Pancreas (tissue), 10 donors: ENCODE measurements at places on chromosomes 12 and 14.

DNA sequence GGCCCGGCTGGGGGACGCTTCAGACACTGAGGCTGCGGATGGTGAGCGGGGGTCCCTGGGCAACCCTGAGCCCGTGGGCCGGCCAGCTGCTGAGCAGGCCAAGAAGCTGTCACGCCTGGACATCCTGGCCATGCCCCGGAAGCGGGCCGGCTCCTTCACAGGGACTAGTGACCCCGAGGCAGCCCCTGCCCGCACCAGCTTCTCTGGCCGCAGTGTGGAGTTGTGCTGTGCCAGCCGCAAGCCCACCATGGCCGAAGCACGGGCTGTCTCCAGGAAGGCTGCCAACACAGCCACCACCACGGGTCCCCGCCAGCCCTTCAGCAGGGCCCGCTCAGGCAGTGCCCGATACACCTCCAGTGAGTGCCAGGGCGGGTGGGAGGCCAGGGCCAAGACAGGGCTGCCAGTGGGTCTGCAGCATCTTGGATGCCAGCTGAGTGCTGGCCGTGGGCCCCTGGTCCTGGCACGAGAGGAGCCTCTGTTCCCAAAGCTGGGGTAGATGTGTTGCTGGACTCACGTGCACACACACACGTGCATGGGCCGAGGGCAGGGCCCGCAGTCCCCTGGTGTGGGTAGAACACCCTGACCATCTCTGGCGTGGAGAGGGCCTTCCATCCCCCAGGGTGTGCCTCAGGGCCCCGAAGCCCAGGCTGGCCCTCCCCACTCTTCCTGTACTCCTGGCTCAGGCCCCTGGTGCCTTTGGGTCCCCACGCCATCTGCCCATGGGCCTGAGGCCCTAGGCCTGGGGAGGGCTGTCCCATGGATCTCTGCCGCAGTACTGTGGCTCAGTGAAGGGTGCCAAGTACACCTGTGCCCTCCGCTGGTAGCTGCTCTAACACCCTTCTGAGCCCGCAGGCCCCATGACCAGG, 22.8 kb downstream of the CEP170B start:
- no peak overlapping the region for H3K4me3 ChIP-seq
- DNase-seq, result peak; percentile 54
- no peaks in the 10 kb centered on the region for H3K27me3 ChIP-seq
- H3K36me3 ChIP-seq, result peaks cover 5% of the 10 kb centered on the region

GRCh38 chr12:22406627-22407026, 72.1 kb upstream of the ST8SIA1 start:
- H3K27ac ChIP-seq, result no peak overlapping the region
- no peak for DNase-seq
- no peaks in the 10 kb centered on the region for H3K36me3 ChIP-seq
- H3K27me3 ChIP-seq, result no peaks in the 10 kb centered on the region
- H3K4me1 ChIP-seq, result peaks cover 9% of the 10 kb centered on the region

DNA sequence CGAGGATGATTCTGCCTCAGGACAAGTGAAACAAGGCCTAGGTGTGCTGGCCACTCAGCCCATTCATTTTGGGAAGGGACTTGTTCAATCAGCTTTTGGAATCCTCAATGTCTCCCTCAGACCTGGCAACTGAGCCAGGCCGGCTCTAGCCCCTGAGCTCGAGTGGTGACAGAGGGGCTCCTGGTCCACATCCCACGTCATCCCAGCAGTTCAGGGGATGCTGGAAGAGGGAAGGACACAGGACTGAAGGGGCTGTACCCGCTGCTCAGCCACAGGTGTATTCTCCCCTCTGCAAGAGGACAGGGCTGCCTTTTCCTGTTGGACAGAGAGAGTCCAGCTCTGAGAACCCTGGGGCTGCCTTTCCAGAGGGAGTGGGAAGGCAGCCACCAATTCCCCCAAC, 244.6 kb upstream of the SFSWAP start:
- no peak overlapping the region for H3K4me3 ChIP-seq
- H3K4me1 ChIP-seq, result no peaks in the 10 kb centered on the region
- H3K27me3 ChIP-seq, result no peaks in the 10 kb centered on the region
- no peak overlapping the region for H3K27ac ChIP-seq
- no peaks in the 10 kb centered on the region for H3K36me3 ChIP-seq

GRCh38 chr14:79578470-79578869, 632.8 kb downstream of the DIO2 start:
- H3K4me3 ChIP-seq, result no peak overlapping the region
- H3K27me3 ChIP-seq, result no peaks in the 10 kb centered on the region
- H3K4me1 ChIP-seq, result no peaks in the 10 kb centered on the region

DNA sequence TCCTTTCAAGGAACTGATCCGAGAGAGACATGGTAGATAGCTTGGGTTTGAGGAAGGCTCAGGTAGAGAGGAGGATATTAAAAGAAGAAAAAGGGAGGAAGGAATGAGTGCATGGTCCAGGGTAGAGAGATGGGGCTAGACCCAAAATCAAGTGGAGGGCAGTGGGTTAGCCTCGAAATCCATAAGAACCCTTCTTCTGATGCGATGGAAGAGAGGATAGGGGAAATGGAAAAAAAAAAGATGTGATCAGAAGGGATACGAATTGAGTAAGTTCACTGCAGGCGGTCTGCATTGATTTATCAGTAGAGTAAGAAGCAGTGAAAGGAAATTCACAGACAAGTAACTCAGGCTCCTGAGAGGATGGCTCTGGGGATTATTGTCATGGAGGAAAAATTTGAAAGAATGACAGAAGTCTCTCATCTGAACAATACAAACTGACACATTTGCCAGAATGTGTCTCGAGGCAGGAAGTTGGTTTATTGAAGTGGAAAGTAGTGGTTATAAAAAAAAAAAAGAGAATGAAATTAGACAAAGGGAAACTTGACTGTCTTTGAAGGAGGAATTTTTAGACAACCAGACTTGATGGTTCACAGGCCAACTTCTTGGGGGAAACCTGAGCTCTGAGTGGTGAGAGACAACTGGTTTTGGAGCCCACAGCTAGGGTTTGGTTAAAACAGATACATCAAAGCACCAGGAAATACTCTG, 10.2 kb downstream of the PPFIBP1 start:
- DNase-seq, result no peak
- peaks cover 6% of the 10 kb centered on the region for H3K4me1 ChIP-seq
- H3K27ac ChIP-seq, result no peak overlapping the region
- H3K36me3 ChIP-seq, result no peaks in the 10 kb centered on the region
- H3K27me3 ChIP-seq, result no peaks in the 10 kb centered on the region
- no peak overlapping the region for H3K4me3 ChIP-seq

DNA sequence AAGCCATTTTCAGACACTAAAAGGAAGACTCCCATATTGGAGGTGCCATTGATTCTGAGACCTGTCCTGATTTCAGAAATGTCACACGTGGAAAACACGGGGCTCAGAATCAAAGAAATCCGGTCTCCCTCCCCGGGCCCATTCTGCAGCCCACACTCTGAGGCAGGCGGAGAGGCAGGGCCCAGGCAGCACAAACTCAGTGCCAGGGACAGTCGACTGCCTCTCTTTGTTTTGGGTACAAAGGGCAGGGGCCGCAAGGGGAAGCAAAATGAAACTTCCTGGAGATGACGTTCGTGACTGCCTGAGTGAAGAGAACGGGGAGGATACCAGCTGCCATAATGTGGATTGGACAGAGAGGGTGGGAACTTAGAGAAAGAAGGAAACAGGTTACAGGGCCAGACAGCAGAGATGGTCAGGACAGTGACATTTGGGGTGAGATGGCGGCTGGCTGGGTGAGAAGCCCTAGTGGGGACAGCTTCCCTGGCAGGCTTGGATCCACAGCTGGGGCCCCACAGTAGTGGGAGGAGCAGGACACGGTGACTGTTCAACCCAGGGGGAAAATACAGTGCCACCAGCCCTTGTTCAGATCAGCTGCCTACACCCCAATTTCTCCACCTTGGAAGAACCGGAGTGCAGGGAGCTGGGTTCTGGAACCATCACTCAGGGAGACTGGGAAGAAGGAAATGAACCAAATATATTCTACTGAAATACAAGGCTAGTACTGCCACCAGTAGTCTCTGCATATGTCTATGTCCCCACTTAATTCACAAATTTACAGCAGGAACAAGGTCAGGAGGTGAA, 8.1 kb downstream of the GAPDH start:
- H3K4me1 ChIP-seq, result no peaks in the 10 kb centered on the region
- no peaks in the 10 kb centered on the region for H3K27me3 ChIP-seq
- no peaks in the 10 kb centered on the region for H3K36me3 ChIP-seq
- H3K4me3 ChIP-seq, result no peak overlapping the region
- H3K27ac ChIP-seq, result no peak overlapping the region

- no peak for DNase-seq
- no peak overlapping the region for H3K27ac ChIP-seq
- H3K4me3 ChIP-seq, result no peak overlapping the region
Observed at GRCh38 chr12:44389038-44389437, 487.1 kb downstream of the NELL2 start.

DNA sequence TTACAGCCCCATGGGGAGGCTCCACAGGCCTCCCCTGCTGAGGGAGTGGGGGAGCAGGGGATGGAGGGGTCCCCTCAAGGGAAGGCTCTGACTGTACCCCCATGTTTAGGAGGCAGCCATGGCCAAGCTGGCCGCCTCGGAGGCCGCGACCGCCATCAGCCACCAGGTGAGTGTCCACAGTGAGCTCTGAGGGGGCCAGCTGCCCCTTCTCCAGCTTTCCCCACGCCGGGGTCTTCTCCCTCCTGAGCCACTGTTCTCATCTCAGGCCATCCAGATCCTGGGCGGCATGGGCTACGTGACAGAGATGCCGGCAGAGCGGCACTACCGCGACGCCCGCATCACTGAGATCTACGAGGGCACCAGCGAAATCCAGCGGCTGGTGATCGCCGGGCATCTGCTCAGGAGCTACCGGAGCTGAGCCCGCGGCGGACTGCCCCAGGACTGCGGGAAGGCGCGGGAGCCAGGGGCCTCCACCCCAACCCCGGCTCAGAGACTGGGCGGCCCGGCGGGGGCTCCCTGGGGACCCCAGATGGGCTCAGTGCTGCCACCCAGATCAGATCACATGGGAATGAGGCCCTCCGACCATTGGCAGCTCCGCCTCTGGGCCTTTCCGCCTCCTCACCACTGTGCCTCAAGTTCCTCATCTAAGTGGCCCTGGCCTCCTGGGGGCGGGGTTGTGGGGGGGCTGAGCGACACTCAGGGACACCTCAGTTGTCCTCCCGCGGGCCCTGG, 13.6 kb downstream of the ACADS start:
- H3K27ac ChIP-seq, result no peak overlapping the region
- H3K27me3 ChIP-seq, result no peaks in the 10 kb centered on the region
- H3K4me3 ChIP-seq, result no peak overlapping the region
- no peaks in the 10 kb centered on the region for H3K36me3 ChIP-seq
- no peaks in the 10 kb centered on the region for H3K4me1 ChIP-seq

DNA sequence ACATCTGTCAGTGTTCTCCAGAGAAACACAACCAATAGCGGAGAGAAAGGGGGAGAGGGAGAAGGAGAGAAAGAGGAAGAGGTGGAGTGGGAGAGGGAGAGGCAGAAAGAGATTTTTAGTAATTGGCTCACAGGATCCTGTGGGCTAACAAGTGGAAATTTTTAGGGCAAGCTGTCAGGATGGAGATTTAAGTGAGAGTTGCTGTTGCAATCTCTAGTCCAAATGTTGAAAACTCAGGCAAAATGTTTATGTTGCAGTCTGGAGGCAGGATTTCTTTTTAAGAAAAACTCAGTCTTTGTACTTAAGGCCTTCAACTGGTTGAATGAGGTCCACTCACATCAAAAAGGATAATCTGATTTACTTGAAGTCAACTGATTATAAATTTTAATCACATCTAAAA, 12.5 kb upstream of the GLIPR1L2 start:
- DNase-seq, result no peak
- H3K27me3 ChIP-seq, result no peaks in the 10 kb centered on the region
- no peak overlapping the region for H3K4me3 ChIP-seq
- H3K4me1 ChIP-seq, result no peaks in the 10 kb centered on the region
- H3K36me3 ChIP-seq, result no peaks in the 10 kb centered on the region
- no peak overlapping the region for H3K27ac ChIP-seq

- no peaks in the 10 kb centered on the region for H3K4me1 ChIP-seq
- H3K27ac ChIP-seq, result no peak overlapping the region
- H3K27me3 ChIP-seq, result no peaks in the 10 kb centered on the region
- no peaks in the 10 kb centered on the region for H3K36me3 ChIP-seq
- H3K4me3 ChIP-seq, result no peak overlapping the region
- no peak for DNase-seq
Observed at GRCh38 chr12:99146185-99146584, 501.1 kb downstream of the APAF1 start.

GRCh38 chr12:100964028-100964427, 169.5 kb downstream of the ANO4 start:
- no peak overlapping the region for H3K4me3 ChIP-seq
- no peak overlapping the region for H3K27ac ChIP-seq
- no peaks in the 10 kb centered on the region for H3K36me3 ChIP-seq
- H3K4me1 ChIP-seq, result no peaks in the 10 kb centered on the region

DNA sequence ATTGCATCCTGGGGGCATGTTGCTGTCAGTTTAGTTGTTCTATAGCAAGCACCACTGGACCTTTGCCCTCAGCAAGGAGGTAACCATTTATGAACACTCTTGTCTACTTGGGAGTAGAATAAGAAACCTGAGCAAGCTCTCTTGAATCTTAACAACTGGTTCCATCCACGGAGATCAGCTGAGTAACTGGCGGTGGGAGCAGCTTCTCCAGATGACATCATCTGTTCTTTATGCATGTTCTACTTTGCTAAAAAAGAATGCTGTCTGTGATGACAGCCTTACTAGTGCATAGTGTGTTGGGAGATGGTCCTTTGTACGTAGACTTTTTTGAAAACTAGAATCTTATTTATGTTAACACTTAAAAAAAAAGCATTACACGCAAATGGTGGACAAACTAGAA, 17.7 kb downstream of the SLC4A8 start:
- no peak overlapping the region for H3K4me3 ChIP-seq
- H3K27ac ChIP-seq, result no peak overlapping the region
- no peak for DNase-seq
- H3K4me1 ChIP-seq, result no peaks in the 10 kb centered on the region
- H3K27me3 ChIP-seq, result no peaks in the 10 kb centered on the region

GRCh38 chr14:35213869-35214387, 78.3 kb upstream of the PSMA6 start:
- no peak overlapping the region for H3K27ac ChIP-seq
- DNase-seq, result no peak
- H3K27me3 ChIP-seq, result no peaks in the 10 kb centered on the region
- no peaks in the 10 kb centered on the region for H3K36me3 ChIP-seq
- peaks cover 6% of the 10 kb centered on the region for H3K4me1 ChIP-seq

- H3K4me3 ChIP-seq, result no peak overlapping the region
- no peak overlapping the region for H3K27ac ChIP-seq
- DNase-seq, result no peak
- H3K4me1 ChIP-seq, result no peaks in the 10 kb centered on the region
- H3K36me3 ChIP-seq, result no peaks in the 10 kb centered on the region
- H3K27me3 ChIP-seq, result no peaks in the 10 kb centered on the region
Observed at GRCh38 chr12:66491853-66492252, 187.0 kb downstream of the GRIP1 start.

- H3K4me3 ChIP-seq, result no peak overlapping the region
- no peaks in the 10 kb centered on the region for H3K36me3 ChIP-seq
- no peak overlapping the region for H3K27ac ChIP-seq
- H3K4me1 ChIP-seq, result no peaks in the 10 kb centered on the region
- DNase-seq, result no peak
Observed at GRCh38 chr12:43979450-43979849, 143.6 kb downstream of the TMEM117 start.

GRCh38 chr14:73125746-73126145, 10.6 kb upstream of the PSEN1 start:
- DNase-seq, result no peak
- H3K36me3 ChIP-seq, result no peaks in the 10 kb centered on the region
- no peak overlapping the region for H3K4me3 ChIP-seq
- no peaks in the 10 kb centered on the region for H3K27me3 ChIP-seq

GRCh38 chr12:53735-54730, 12.5 kb upstream of the IQSEC3 start:
- DNase-seq, result no peak
- H3K36me3 ChIP-seq, result no peaks in the 10 kb centered on the region
- no peaks in the 10 kb centered on the region for H3K27me3 ChIP-seq
- no peaks in the 10 kb centered on the region for H3K4me1 ChIP-seq
- H3K27ac ChIP-seq, result no peak overlapping the region
- no peak overlapping the region for H3K4me3 ChIP-seq

GRCh38 chr12:111122458-111122878, 202.1 kb upstream of the MYL2 start:
- H3K36me3 ChIP-seq, result no peaks in the 10 kb centered on the region
- no peak overlapping the region for H3K4me3 ChIP-seq
- H3K27ac ChIP-seq, result no peak overlapping the region
